ENCODE measurements at places on chromosomes 1 and 21. TPM values are rescaled to one million over a fixed set of nuclear protein-coding genes. Genes with fewer than 3 reads are reported as not detected.

GBP4 gene
- 5.2 TPM for total RNA-seq

KRTAP7-1 gene
- total RNA-seq, result not detected

- DNase-seq, result no peak
These were observed 16.2 kb upstream of the CR1L start for GRCh38 chr1:207628776-207629175.

GRCh38 chr1:91684481-91685196 is 184.0 kb downstream of the CDC7 start:
- no peak for DNase-seq

DNA sequence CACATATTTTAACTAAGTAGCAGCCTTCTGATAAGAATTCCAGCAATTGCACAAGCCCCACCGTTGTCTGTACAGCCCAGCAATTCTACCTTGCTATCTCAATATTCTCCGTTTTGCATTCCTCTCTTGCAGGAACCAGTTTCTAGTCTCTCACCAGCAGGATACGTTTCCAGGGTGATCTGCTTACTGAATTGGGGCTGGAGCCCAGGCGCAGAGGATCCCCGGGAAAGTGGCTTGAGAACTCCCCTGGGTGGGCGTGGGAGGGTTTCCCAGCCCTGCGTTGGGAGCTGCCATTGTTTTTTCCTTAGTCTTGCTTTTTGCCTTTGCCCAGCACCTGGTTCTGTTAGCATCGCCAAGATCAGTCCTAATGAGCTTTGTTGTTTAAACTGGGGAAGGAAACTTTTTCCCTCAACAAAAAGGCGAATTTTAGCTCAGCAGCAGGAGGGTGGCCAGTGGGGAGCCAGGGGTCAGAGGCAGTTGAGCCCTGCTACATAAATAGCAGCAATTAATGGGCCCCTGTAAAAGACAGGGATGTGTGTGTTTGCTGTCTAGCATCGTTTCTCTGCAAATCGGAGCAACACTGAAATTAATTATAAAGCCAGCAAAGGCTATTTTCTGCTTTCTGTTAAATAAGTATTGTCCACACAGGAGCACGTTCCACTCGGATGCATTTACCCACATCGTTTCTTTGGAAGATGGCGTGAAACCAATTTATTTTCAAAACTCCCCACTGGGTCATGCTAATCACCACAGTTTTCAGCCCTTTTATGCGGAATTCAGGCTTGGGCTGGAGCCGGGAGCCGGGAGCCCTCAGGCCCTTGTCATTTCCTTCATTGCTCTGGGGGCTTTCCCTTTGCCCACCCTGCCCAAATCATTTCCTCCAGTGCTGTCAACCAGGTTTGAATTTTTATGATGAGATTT is 36.6 kb downstream of the HUNK start:
- DNase-seq, result no peak

GRCh38 chr1:26450908-26451307 is 18.8 kb downstream of the DHDDS start:
- no peak for DNase-seq

All from dorsolateral prefrontal cortex (tissue), 122 donors.